Stimulated activated CD4-positive, alpha-beta T cell treated with anti-CD3 and anti-CD28 coated beads, Interleukin-15, amount 100 ng/mL, for 1 hour (primary cell): ENCODE measurements at places on chromosomes 5 and 9.
A peak's percentile ranks its signal among the peaks of the same experiment; 100 is the strongest.

GRCh38 chr5:73451224-73452130, 2.9 kb upstream of the FOXD1 start:
- DNase-seq: peak; percentile 34

DNA sequence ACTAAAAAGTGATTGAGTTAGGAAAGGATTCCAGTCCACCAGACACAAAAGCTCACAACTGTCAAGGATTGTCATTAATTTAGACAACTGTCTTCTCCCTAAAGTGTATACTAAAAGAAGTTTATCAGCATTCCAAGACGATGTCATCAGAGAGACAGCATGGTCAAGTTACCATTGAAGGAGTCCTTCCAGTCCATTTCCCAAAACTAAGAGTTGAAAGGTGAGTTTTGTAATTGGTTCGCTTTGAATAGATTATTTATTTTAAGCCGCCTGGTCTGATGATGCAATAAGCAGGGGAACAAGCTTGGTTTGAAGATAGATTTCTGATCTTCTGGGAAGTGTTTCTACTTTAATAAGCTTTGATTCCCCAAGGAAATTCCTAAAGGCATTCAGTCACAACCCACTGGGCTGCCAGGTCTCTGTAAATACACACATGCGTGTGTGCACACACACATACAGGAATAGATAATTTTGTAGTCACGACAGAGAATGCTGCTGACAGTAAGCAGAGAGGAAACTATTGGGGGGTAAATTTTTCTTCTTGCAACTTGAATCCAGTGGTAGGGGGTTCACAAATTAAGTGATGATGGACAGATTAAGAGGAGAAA, 234.8 kb downstream of the PIK3R1 start:
- no peak for DNase-seq

GRCh38 chr5:132190161-132190817, 37.4 kb downstream of the P4HA2 start:
- no peak for DNase-seq

GRCh38 chr9:34989946-34990635, 546 bp downstream of the DNAJB5 start:
- DNase-seq: no peak

DNA sequence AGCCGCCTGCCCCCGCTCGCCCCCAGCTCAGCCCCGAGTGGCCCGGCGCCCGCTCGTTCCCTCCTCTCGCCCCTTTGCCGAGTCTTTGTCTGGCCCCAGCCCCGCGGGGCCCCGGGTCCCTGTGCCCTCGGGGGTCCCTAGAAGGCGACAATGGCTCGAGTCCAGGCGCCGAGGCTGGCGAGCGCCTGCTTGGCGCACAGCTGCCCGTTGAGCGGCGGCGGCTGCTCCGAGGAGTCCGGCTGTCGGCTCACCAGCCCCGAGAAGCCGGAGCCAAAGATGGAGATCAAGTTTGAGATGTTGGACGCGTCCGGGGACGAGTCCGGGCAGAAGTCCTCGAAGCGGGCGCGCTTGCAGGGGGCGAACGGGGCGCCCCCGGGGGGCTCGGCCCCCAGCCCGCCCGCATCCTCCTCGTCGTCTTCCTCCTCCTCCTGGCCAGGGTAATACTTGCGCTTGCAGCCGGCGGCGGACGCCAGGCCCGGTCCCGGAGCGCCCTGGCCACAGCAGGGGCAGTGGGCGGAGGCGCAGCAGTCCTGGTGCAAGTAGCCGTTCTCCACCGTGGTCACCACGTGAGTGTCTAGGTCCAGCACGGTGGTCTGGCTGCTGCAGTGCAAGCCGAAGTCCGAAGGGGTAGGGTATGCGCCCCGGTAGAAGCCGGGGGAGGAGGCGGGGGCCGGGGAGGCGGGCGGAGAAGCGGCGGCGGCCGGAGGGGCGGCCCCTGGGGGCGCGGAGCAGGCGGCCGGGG, 1.2 kb downstream of the IER5L start:
- no peak for DNase-seq

- DNase-seq: no peak
These were observed 119.3 kb downstream of the LMNB1 start for GRCh38 chr5:126896170-126896702.

- no peak for DNase-seq
These were observed 27.0 kb downstream of the ABITRAM start for GRCh38 chr9:108961151-108961550.

DNA sequence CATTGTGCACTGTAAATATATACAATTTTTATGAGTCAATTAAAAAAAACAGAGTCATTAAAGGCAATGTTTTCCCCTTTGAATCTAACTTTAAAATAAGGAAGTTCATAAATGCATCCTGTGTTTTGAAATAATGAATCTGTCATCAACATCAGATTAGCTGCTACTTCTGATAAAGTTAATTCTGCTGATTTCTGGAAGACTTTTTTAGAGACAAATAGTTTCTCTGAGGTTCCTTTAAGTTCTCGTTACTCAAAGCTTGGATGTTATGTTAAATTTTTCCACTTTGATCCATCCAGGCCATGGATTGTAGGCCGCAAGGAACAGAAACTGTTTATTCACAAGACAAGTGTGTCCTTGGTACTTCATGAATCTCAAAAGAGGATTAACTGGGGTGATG, 115.5 kb downstream of the CARTPT start:
- no peak for DNase-seq

DNA sequence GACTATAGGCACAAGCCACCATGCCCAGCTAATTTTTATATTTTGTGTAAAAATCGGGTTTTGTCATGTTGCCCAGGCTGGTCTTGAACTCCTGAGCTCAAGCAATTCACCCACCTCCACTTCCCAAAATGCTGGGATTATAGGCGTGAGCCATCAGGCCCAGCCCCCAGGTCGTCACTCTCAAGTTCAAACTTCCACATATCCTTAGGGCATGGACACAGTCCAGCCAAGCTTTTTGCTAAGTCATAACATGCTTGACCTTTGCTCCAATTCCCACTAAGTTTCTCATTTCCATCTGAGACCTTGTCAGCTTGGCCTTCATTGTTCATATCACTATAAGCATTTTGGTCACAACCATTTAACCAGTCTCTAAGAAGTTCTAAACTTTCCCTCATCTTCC, 43.9 kb upstream of the ARAP3 start:
- DNase-seq: no peak

GRCh38 chr5:80411589-80412219, 3.8 kb downstream of the ZFYVE16 start:
- DNase-seq: no peak

GRCh38 chr5:157877821-157878220, 18.9 kb upstream of the CLINT1 start:
- DNase-seq: no peak

GRCh38 chr5:175609526-175609925, 48.3 kb upstream of the HRH2 start:
- DNase-seq: no peak

DNA sequence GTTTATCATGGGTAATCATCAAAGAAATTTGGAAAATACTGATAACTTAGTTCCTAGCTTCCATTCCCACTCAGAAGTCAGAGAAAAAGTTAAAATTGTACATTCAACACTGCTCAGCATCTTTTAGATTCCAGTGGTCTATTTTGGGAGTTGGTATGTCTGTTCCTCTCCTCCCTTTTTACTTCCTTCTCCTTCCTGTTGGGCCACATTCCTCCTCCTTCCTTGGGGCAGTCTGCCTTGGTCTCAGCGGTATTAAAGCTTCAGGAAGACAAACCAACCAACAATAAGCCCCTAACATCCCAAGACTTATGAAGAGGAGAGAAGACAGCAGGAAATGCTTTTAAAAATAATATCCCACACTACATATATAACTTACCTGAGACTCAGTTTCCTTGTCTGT, 49.9 kb upstream of the SSBP2 start:
- DNase-seq: no peak

GRCh38 chr9:3857673-3858072, 331.9 kb upstream of the RFX3 start:
- no peak for DNase-seq

- DNase-seq: no peak
These were observed 11.0 kb upstream of the EEIG1 start for GRCh38 chr9:127991757-127992274.

- no peak for DNase-seq
These were observed 5.7 kb downstream of the FYB1 start for GRCh38 chr5:39213447-39214207.

DNA sequence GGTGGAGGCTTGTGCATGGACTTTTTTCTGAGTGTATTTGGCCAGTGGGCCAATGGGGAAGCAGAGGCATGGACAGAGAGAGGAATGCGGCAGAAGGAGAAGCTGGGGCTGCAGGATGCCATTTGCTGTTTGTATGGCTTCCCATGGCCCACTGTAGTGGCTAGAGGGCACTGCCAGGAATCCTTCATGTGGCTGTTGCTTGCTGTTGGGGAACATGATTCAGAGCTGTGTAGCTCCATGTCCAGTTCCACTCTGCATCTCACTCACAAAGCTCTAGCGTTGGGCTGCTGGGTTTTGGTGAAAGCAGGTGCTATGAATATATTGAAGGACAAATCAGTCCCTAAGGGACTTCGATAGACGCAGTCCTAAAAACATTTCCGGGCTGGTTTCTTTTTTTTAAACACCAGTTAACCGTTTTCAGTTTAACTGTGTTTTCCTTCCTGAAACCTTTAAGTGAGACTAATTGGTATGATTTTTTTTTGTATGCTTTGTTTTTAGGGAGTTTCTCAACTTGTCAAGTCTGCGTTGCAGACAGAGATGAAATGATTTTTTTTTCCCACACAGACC, 51.3 kb downstream of the SLC22A5 start:
- DNase-seq: no peak

- DNase-seq: no peak
These were observed 96.5 kb downstream of the ARHGAP26 start for GRCh38 chr5:142866563-142867275.

GRCh38 chr9:118331622-118332045, 627.4 kb downstream of the TLR4 start:
- no peak for DNase-seq

DNA sequence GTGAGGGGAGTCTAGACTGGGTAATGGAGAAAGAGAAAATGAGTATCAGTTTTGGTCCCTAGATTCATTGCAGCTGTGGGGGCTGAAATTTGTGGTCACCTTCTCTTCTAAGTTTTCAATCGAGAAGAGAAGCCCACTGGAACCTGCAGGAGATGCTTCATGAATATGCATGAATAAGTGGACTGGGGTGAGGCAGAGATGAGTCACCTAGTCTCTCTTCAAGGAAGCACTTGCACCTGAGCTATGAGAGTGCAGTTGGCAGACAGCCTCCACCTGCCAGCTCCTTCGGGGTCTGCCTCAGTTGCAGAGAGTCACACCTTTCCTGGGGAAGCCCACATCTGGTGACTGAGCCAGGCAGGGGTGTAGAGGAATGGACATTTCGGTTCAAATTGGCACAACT, 69.1 kb downstream of the ZNF366 start:
- no peak for DNase-seq

GRCh38 chr9:135793221-135794056, 91.5 kb downstream of the KCNT1 start:
- no peak for DNase-seq

DNA sequence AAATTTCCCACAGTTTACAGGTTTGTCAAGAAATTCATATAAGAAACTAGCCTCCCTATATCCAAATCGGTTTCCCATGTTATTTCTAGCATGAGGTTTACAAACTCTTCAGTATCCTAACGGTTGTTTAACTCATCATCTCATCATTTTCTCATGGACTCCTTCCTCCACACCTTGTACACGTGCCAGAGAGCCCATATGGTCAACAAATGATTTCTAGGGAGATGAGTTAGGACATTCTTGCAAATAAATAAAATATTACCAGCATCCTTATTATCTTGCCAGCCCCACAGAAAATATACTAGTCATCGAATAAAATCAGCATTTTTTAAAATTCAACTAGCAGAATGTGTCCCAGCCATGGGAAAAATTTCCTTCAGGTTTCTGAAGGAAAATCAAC, 285.2 kb downstream of the EBF1 start:
- no peak for DNase-seq

- DNase-seq: no peak
These were observed 241.9 kb downstream of the SAXO1 start for GRCh38 chr9:18791074-18791473.

GRCh38 chr9:5876711-5877110, 14.0 kb upstream of the MLANA start:
- DNase-seq: no peak

- no peak for DNase-seq
These were observed 113.7 kb upstream of the ADAMTS16 start for GRCh38 chr5:5026409-5026785.

DNA sequence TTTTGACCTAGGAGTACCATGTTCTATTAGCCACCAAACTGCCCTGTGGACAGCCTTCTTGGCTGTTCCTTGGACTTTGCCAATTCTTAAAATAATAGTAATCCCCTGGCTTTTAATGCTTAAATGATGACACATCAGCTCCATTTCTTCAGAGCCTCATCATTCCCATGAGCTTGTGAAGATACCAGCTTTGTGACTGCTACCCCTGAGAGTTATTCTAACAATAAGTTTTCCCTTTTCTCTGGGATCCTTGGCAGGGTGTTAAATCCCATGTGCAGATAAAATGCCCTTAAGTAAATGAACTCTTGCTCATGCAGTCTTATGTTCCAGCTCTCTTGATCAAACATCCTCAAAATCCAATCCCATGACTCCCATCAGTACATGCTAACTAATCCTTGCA, 415.3 kb downstream of the CETN3 start:
- DNase-seq: no peak

DNA sequence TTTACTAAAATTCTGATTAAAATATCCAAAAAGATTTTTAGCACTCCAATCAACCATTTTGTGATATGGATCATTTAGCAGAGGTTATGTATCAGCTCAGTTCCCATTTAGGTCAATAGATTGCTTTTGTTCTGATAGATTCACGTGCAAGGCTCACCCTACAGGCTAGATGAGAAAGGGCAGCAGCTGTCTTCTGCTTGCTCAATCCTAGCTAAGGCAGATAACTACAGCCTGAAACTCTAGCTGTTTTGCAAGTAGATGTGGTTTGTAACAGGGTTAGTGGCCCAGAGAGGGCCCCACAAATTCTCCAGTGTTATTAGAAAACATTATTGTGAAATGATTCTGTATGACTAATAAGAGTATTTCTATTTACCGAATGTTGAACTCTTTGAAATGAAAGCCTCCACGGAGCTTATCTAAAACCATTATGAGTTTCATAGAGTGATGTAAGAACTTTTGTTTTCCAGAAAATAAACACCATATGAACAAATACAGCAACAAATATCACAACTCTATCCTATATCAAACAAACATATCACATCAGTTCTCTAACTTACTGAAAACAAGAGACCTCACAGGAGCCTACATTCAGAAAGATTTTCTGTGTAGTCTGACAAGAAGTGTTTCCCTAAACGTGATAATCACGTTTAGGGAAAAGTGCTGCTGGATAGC, 841.9 kb upstream of the ACO1 start:
- no peak for DNase-seq

DNA sequence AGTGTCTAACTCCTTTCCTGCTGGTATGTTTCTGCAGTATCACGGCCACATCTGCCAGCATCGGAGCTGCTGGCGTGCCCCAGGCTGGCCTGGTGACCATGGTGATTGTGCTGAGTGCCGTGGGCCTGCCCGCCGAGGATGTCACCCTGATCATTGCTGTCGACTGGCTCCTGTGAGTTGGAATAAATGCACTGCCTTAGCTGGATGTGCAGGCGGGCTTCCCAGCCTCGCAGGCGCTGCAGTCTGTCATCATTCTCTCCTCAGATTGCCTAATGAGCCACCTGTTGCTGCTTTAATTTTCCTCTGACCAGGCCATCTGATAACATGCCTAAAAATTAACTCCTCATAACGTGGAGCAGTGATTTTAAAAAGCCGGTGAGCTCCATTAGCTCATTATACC, 79.1 kb upstream of the PLPP6 start:
- no peak for DNase-seq
